HFF-Myc (cell line): ENCODE measurements at places on chromosomes 2 and 18.

DNA sequence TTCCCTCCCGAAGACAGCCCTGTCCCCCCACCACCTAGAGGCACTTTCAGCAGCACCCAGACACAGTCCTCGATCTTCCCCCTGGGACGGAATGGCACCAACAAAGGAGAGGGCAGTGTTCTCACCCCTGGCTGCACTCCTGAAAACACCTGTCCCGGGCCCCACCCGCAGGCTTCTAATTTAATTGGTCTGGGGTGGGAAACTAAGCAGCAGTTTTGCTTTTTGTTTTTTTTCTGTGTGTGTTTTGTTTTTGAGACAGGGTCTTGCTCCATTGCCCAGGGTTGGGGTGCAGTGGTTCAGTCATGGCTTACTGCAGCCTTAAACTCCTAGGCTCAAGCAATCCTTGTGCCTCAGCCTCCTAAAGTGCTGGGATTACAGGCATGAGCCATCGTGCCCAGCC lies 38.4 kb upstream of the REL start:
- DNase-seq, result no peak

GRCh38 chr2:102509749-102510148 lies 36.7 kb downstream of the SLC9A4 start:
- no peak for DNase-seq

- DNase-seq, result no peak
Measured at GRCh38 chr2:120210270-120210693, 12.9 kb downstream of the TMEM185B start.

- no peak for DNase-seq
Measured at GRCh38 chr2:152573168-152573567, 144.1 kb downstream of the PRPF40A start.

- no peak for DNase-seq
Measured at GRCh38 chr2:97708608-97709007, 4.8 kb upstream of the ZAP70 start.
